ENCODE measurements at places on chromosomes 1 and 21. TPM values are rescaled to one million over a fixed set of nuclear protein-coding genes. Genes with fewer than 3 reads are reported as not detected.

The WNT2B gene
- 6.3 TPM for total RNA-seq

DNA sequence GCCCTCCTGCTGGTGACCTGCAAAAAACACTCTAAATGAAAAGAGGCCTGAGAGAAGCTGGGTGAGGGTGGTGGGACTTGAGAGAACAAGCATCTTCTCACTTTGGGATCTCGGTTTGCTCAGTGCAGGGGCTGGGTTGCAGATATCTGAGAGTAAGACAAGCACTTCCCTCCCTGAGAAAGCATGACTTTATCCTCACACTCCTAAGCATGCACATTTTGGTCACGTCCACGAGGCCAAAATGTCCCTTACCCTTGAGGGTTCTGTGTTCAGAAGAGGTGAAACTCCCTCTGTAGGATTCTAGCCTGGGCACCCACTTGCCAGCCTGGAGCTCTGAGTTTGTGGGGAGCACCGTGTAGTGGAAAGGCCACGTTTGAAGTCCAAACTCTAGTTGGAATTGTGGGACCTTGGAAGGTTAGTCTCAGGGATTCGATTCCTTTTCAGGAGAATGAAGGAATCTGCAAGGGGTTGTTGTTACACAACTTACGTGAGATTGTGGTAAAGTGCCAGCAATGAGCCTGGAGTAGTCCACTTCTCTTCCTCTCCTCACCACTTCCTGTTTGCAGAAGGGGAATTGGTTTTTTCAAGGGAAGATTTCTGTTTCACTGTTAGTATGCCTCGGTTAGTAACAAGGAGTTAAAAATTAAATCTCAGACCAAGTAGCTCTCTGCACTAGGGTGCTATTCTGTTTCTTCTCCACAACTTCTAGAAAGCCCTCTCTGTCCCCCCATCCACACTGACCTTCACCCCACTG is 3.0 kb downstream of the FCAMR start:
- H3K27me3 ChIP-seq, result no peaks in the 10 kb centered on the region
- no peaks in the 10 kb centered on the region for H3K4me1 ChIP-seq
- DNase-seq, result no peak
- no peak overlapping the region for H3K4me3 ChIP-seq

The CLCA4 gene
- total RNA-seq, result 1.7 TPM

DNA sequence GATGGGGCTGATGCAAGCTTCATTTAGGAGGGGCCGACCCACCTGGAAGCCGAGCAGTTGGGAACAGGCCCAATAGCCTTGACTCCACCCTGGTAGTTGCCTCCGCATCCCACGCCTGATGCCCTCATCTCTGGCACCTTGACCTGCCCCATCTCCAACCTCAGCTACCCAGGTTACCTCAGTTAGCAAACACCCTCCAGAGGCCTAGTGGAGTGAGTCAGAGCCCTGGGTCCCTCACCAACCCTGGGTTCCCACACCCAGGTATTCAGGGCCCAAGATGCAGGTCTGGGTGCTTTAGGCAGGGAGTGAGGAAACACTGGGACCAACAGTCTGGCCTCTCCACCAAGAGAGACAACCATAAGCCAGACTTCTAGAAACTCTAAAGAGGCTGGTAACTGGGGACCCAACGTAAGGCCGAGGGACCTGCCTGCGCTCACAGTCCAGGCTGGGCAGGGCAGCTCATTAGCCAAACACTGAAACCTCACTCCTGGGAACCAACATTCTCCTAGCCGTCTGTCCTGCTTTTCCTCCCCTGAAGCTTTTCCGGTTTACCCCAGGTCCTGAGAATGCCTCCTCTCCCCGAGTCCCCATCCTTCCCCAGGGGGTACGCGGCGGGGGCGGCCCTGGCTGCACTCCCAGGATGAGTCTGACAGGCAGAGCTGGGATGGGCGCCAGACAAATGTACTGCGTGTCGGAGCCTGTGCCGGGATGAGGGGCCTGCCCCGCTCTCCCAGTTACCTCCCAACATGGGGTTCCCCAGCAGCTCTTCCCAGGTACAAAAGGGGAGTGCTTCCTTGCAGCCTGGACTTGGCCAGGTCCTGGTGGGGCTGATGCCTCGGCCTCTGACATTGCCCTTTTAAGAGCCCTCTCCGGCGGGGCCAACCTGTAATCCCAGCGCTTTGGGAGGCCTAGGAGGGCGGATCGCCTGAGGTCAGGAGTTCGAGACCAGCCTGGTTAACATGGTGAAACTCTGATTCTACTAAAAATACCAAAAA is 8.9 kb upstream of the CELSR2 start:
- peak overlapping the region; percentile 72 for H3K27ac ChIP-seq
- H3K4me3 ChIP-seq, result peak overlapping the region; percentile 25
- H3K36me3 ChIP-seq, result peaks cover 39% of the 10 kb centered on the region
- no peaks in the 10 kb centered on the region for H3K27me3 ChIP-seq

The SAMD13 gene
- total RNA-seq, result 2.5 TPM

The DNAJC6 gene
- total RNA-seq, result 4.4 TPM

- no peak overlapping the region for H3K4me3 ChIP-seq
- no peaks in the 10 kb centered on the region for H3K36me3 ChIP-seq
- no peak for DNase-seq
Observed at GRCh38 chr1:175338387-175339135, 146.0 kb upstream of the KIAA0040 start.

GRCh38 chr1:77594366-77595112 is 87.9 kb downstream of the ZZZ3 start:
- H3K36me3 ChIP-seq, result no peaks in the 10 kb centered on the region
- no peak overlapping the region for H3K27ac ChIP-seq
- H3K4me1 ChIP-seq, result peaks cover 9% of the 10 kb centered on the region
- no peaks in the 10 kb centered on the region for H3K27me3 ChIP-seq
- DNase-seq, result no peak

The LENEP gene
- not detected for total RNA-seq

GRCh38 chr1:204408074-204408507 is 3.5 kb downstream of the PPP1R15B start:
- H3K4me1 ChIP-seq, result peaks cover 45% of the 10 kb centered on the region
- DNase-seq, result peak; percentile 92
- peak overlapping the region; percentile 71 for H3K4me3 ChIP-seq
- H3K27me3 ChIP-seq, result no peaks in the 10 kb centered on the region
- H3K36me3 ChIP-seq, result peaks cover 42% of the 10 kb centered on the region

The FAM177B gene
- not detected for total RNA-seq

The CA6 gene
- total RNA-seq, result not detected

- no peaks in the 10 kb centered on the region for H3K4me1 ChIP-seq
- no peaks in the 10 kb centered on the region for H3K36me3 ChIP-seq
- H3K27ac ChIP-seq, result no peak overlapping the region
- no peaks in the 10 kb centered on the region for H3K27me3 ChIP-seq
- DNase-seq, result no peak
Observed at GRCh38 chr1:92599184-92599583, 112.5 kb upstream of the GFI1 start.

DNA sequence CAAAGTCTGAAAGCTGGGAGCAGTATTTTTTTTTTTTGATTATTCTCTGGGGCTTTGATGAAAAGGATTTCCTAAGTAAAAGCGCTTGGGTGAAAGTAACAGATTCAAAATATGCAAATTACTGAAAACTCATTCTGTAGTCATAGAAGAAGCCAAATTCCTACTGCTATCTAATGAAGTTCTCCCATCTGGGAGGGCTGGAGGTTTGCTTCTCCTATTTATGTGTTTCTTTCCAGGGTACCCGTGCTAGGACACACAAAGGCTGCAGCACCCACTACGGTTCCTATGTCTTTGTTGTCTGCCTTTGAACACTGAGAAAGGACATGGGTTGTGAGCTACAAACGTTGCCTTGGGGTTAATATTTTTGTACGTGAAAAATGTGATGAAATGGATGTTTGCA is 324.7 kb upstream of the KAZN start:
- H3K4me1 ChIP-seq, result no peaks in the 10 kb centered on the region
- H3K4me3 ChIP-seq, result no peak overlapping the region
- no peak overlapping the region for H3K27ac ChIP-seq
- H3K36me3 ChIP-seq, result no peaks in the 10 kb centered on the region

The PLA2G2C gene
- total RNA-seq, result 0.42 TPM

GRCh38 chr1:91226741-91227140 is 177.9 kb downstream of the HFM1 start:
- H3K4me3 ChIP-seq, result no peak overlapping the region
- H3K4me1 ChIP-seq, result no peaks in the 10 kb centered on the region
- no peak for DNase-seq
- H3K36me3 ChIP-seq, result no peaks in the 10 kb centered on the region
- no peak overlapping the region for H3K27ac ChIP-seq

DNA sequence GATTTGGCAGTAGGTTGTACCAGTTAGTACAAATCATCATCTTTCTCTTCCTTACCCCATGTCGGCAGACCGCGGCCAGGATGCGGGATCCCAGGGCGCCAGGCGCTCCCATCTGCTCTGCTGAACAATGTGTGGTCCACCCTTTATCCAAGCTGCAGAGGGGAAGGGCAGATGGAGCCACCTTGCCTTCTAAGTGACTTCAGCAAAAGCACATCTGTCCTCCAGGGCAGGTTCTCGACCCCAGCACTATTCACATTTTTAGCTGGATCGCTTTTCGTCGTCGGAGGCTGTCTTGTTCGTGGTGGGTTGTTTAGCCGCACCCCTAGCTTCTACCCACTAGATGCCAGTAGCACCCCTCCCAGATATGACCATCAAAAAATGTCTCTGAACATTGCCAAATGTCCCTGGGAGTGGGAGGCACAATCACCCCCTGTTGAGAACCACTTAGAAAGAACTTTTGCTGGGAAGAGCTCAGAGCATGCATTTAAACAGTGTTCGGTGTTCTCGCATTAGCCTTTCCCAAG is 58.1 kb upstream of the SIM2 start:
- no peak overlapping the region for H3K4me3 ChIP-seq
- no peak for DNase-seq
- H3K36me3 ChIP-seq, result no peaks in the 10 kb centered on the region
- H3K27me3 ChIP-seq, result no peaks in the 10 kb centered on the region

The TRIM17 gene
- not detected for total RNA-seq

- no peak overlapping the region for H3K4me3 ChIP-seq
- no peak for DNase-seq
- no peak overlapping the region for H3K27ac ChIP-seq
Observed at GRCh38 chr1:227257964-227258363, 60.3 kb downstream of the CDC42BPA start.

- H3K36me3 ChIP-seq, result no peaks in the 10 kb centered on the region
- H3K27ac ChIP-seq, result no peak overlapping the region
- no peaks in the 10 kb centered on the region for H3K4me1 ChIP-seq
- DNase-seq, result no peak
- no peaks in the 10 kb centered on the region for H3K27me3 ChIP-seq
Observed at GRCh38 chr1:115275216-115275615, 62.8 kb downstream of the NGF start.

The PHGDH gene
- 21.2 TPM for total RNA-seq

- H3K27ac ChIP-seq, result no peak overlapping the region
- DNase-seq, result no peak
- peaks cover 5% of the 10 kb centered on the region for H3K4me1 ChIP-seq
Observed at GRCh38 chr1:227546059-227546458, 17.3 kb upstream of the ZNF678 start.

DNA sequence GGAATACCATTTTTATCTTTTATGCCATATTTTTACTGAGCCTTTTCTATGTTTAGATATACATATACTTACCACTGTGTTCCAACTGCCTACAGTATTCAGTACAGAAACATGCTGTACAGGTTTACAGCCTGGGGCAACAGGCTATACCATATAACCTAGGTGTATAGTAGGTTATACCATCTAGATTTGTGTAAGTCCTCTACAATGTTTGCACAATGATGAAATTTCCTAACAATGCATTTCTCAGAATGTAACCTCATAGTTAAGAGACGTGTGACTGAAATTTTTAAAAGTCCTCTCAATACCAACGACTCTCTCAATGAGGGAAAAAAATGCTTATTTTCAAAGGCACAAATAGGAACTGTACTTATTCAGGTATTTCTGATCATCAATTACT is 21.7 kb downstream of the INTS7 start:
- H3K4me3 ChIP-seq, result no peak overlapping the region
- no peaks in the 10 kb centered on the region for H3K27me3 ChIP-seq
- no peak overlapping the region for H3K27ac ChIP-seq
- peaks cover 18% of the 10 kb centered on the region for H3K36me3 ChIP-seq
- no peaks in the 10 kb centered on the region for H3K4me1 ChIP-seq
- DNase-seq, result no peak

DNA sequence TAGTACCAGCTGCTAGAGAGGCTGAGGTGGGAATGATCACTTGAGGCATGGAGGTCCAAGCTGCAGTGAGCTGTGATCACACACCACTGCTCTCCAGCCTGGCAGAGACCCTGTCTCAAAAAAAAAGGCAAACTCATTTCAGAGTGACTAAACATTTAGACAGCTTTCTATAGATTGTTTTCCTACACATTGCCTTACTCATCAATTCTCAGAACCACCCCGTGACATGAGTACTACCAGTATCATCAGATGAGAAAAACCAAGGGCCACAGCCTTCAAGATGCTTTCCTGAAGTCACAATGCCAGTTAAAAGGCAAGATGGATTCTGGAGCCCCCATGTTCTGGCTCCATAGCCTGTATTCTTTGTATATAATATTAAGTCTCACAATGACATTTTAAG is 22.4 kb upstream of the SMPDL3B start:
- H3K27ac ChIP-seq, result no peak overlapping the region
- H3K27me3 ChIP-seq, result no peaks in the 10 kb centered on the region
- peaks cover 7% of the 10 kb centered on the region for H3K4me1 ChIP-seq
- DNase-seq, result no peak
- H3K36me3 ChIP-seq, result peaks cover 47% of the 10 kb centered on the region

The PGBD5 gene
- 0.19 TPM for total RNA-seq

- no peak for DNase-seq
- peaks cover 51% of the 10 kb centered on the region for H3K27me3 ChIP-seq
- no peaks in the 10 kb centered on the region for H3K36me3 ChIP-seq
- H3K4me3 ChIP-seq, result no peak overlapping the region
- no peak overlapping the region for H3K27ac ChIP-seq
Observed at GRCh38 chr1:38183096-38183495, 136.5 kb upstream of the POU3F1 start.

GRCh38 chr21:43864962-43865539 is at the start of gene AGPAT3:
AGPAT3 (plus strand) TSS chr21:43865223; CDS start chr21:43959682, 94,459 bp downstream.
- peak within 1 kb of the TSS; percentile 96 for H3K4me3 ChIP-seq
- H3K4me1 ChIP-seq, result peaks cover 56% of the 10 kb centered on the region
- no peaks in the 10 kb centered on the region for H3K36me3 ChIP-seq

The S100B gene
- 16.0 TPM for total RNA-seq

GRCh38 chr21:43274022-43274945 is 105.5 kb downstream of the CRYAA start:
- H3K27me3 ChIP-seq, result no peaks in the 10 kb centered on the region
- no peak overlapping the region for H3K27ac ChIP-seq
- DNase-seq, result no peak

- no peak overlapping the region for H3K27ac ChIP-seq
- no peak for DNase-seq
- no peak overlapping the region for H3K4me3 ChIP-seq
- H3K36me3 ChIP-seq, result no peaks in the 10 kb centered on the region
- no peaks in the 10 kb centered on the region for H3K27me3 ChIP-seq
- H3K4me1 ChIP-seq, result peaks cover 24% of the 10 kb centered on the region
Observed at GRCh38 chr1:212037900-212038299, 2.4 kb downstream of the DTL start.

GRCh38 chr1:35220976-35221375 is 28.0 kb upstream of the SFPQ start:
- H3K4me1 ChIP-seq, result peaks cover 22% of the 10 kb centered on the region
- DNase-seq, result no peak
- no peaks in the 10 kb centered on the region for H3K27me3 ChIP-seq
- no peaks in the 10 kb centered on the region for H3K36me3 ChIP-seq
- H3K4me3 ChIP-seq, result no peak overlapping the region

All from esophagus muscularis mucosa (tissue), 4 donors.